ENCODE measurements at places on chromosomes 13 and 19.

DNA sequence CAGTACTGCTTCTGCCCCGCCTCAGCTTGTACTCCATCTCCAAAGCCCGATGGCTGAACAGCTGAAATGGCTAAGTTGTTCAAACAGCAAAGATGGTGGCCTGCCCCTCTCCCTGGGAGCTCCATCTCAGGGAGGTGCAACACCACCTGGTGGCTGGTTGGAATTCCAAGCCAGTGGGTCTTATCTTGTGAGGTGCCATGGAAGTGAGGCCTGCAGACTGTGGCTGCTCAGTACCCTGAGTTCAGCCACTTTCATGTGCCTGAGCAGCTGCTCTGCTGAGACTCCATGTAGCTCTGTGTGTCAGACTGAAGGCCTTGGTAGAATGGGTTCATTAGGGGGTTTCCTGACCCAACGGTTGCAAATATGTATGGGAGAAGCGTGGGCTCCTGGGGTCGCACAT lies 67.3 kb upstream of the SPRY2 start:
- DNase-seq: no peak

DNA sequence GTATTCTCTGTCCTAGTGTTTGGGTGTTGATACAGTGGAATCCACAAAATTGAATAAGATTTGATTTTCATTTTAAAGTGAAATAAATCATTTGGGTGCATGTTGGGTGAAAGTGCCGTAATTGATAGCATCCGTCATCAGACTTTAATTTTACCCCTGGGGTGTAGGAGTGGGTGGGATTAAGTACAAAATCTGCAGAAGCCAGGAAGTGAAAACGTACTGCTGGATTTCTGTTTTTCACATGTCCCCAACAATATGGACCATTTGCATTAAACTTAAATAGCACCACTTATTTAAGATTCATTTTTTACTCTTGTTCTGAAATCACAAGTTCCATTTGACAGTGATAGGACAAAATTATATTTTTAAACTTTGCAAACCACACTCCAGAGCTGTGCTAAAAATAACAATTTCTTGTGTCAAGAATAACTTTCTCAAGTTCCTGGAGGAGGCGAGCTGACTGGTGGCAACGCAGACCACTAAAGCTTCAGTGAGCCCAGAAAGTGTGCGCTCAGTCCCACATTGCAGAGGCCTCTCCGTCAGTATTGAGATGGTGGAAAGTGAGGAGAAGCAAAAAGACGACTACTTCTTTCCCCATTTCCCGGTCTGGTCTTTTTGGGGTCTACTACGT lies 71.3 kb downstream of the ARHGEF7 start:
- DNase-seq: no peak

DNA sequence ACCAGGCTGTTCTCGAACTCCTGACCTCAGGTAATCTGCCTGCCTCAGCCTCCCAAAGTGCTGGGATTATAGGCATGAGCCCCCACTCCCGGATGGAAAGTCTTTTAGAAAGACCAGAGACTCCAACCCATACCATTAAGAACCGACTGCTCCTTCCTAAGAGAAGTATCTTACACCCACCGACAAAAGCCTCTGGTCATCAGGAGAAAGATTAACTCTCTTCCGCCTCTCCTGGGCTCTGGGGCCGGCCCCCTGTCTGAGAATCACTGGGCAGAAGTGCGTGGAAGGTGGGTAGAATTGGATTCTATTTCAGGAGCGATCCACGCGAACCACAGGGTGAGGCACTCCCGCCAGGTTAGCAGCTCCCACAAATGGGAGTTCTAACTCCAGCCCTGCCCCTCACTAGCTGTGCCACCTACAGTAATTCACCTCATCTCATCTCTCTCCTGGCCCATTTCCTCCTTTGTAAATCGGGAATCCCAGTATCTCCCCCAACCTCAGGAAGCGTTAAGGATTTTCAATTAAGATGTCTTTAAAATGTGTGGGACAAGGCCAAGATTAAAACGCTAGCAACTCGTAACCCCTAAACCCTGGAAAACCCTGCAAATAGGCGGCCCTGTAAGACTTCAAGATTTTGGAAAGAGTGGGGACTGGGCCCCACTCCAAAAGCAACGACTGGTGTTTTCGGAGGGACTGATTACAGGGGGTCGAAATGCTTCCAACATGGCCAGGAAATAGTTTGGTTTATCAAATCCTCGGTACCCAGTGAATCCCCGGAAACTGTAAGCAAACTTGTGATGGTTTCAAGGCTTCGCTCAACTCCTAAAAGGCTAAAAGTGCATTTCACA lies 1.3 kb downstream of the HNRNPL start:
- DNase-seq: no peak

DNA sequence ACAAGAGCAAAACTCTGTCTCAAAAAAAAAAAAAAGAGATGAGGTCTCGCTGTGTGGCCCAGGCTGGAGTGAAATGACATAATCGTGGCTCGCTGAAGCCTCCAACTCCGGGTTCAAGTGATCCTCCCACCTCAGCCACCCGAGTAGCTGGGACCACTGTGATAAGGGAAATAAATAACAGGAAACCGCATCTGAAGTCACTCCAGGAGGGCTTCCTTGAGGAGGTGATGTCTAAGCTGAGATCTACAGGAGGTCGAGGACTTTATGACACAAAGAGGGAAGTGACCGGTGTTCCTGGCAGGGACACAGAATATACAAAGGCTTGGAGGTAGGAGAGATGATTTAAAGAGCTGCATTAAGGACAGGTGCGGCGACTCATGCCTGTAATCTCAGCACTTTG lies 8.9 kb upstream of the NR2F6 start:
- no peak for DNase-seq

- DNase-seq: no peak
Measured at GRCh38 chr13:91056746-91057145, 290.7 kb upstream of the MIR17HG start.

DNA sequence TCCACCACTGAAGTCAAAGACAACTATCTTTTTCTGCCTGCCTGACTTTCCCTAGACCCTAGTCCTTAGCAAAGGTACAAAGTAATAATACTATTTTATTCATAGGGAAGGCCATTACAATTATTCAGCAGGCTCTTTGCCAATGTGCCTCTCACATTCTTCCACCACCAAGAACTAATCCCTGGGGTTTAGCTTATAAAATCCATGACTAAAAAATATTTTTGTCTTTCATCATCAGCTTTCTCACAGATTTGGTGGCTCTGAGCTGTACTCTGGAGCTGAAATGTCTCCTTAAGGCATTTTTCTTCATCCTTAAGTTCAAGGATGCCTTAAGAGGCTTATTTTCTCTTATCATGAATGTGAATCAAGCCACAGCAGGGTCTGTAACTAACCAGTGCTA lies 96.1 kb downstream of the OXGR1 start:
- DNase-seq: no peak

DNA sequence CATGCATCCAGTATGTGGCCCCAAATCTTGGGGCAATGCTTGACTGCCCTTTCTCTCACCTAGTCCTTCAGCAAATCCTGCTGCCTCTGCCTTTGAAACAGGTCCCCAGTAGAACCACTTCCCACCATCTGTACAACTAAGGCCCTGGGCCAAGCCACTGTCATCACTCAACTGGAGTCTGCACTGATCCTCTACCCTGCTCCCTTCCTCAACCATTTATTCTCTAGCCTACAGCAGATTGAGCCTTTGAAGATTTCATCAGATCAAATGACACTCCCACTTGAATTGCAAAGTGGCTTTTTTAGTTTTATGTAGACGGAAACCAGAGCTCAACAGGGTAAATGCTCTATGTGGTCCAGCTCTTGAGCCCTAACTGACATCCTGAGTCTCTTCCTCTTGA lies 43.5 kb downstream of the ATP8A2 start:
- no peak for DNase-seq

GRCh38 chr13:113393226-113393562 lies 29.3 kb upstream of the GRTP1 start:
- peak; percentile 83 for DNase-seq

DNA sequence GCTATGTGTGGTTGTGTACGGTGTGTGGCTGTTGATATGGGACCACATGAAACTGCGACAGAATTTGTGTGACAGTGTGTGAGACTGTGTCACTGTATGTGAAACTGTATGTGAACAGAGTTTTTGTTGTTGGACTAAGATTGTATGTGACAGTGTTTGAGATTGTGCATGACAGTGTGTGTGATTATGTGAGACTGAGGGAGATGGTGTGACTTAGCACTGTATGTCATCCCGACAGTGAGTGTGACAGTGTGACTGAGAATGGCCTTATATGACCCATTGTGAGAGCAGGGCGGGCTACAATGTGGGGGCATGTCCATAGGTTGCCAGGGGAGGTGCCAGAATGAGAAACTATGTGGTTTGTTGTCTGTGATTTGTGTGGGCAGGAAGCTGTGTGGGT lies 930 bp downstream of the ZNF583 start:
- no peak for DNase-seq

DNA sequence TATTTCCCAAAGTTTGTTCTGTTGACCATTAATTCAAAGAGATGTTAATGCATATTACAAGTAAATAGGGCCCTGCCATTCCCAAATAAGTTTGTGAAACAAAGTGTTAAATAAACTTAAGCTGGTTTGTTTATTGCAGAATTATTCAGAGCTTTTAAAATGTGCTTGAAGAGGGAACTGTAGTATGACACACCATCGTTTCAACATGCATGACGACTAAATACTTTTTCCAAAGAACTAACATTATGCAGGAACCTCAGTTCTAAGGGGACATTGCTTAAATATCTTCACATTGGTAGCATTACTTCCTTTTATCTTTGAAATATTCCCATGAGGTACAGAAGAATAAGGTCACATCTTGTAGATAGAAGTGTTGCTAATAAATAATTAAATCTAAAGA lies 14.6 kb downstream of the LHFPL6 start:
- no peak for DNase-seq

- DNase-seq: no peak
Measured at GRCh38 chr19:3656073-3656746, 29.6 kb upstream of the CACTIN start.

- no peak for DNase-seq
Measured at GRCh38 chr13:66138172-66138811, 1091.8 kb downstream of the PCDH9 start.

- DNase-seq: peak; percentile 85
Measured at GRCh38 chr13:112928972-112929782, 39.8 kb upstream of the MCF2L start.

- no peak for DNase-seq
Measured at GRCh38 chr13:44104197-44104490, 224.4 kb downstream of the LACC1 start.

GRCh38 chr19:41000310-41000737 lies 9.2 kb downstream of the CYP2B6 start:
- no peak for DNase-seq

DNA sequence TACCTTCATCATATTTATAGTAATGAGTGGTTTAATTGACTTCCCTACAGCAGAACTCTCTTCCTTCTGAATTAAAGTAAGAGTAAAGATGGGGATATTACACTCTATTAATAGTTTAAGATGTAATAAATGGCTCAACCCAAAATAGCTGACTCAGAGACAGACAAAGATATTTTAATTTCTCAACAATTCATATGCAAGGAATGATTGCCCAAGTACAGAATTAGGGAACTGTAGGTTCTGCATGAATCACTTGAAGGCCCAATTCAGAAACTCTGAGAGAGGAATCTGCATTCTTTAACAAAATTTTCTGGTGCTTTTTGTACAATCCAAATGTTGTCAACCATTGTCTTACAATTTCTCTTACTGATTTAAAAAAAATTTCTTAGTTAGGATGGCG lies 42.9 kb upstream of the PCDH9 start:
- DNase-seq: no peak

DNA sequence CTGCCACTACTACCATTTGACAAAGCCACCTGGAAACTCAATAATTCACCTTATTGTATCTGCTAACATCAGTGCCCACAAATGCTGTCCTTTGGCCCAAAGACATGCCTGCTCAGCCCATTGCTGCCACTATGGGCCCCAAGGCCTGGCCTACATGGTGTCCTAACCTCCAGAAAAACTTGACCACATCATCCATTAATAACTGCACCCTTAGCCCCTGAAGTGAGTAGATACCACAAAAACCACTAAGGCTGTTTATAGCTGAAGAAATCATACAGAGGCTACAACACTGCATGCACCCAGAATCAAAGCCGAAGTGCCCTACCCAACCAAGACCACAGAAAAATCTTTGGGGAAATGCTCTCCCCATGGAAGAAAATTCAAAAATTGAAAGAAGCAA lies 932.8 kb upstream of the SLITRK6 start:
- DNase-seq: no peak

DNA sequence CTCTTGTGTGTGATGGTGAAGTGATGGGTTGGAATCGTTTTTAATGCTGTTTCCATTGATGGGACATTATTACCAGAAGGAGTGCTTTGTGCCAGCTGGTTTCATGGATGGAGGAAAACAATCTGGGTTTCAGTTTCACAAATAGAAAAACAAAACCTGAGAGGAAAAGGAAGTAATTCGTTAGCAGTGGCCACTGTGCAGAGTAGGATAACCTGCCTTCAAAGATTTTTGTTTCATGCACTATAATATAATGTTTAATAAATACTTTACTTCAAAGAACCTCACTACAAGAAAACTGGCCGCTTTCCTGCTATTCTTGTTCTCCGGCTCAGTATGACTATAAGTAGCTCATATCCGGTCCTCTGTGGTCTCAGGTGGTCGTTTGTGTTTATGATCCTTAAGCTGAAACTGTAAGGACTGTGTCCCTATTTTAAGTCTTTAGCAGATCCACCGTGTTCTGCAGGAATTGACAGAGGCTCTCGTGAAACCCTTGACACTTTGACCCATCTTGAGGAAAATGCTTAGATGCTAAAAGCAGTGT lies 104.7 kb downstream of the GGACT start:
- DNase-seq: no peak

DNA sequence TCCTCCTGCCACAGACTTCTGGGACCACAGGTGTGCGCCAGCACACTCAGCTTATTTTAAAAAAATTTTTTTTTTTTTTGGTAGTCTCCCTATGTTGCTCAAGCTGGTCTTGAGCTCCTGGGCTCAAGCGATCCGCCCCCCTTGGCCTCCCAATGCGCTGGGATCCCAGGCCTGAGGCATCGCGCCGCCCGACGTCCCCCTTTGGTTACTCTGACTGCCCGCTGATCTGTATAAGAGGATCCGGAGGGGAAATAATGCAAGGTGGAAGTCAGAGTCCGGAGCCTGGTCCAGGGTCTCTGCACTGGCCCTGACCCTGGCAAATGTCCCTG lies 486 bp upstream of the ZNF805 start:
- no peak for DNase-seq

- DNase-seq: no peak
Measured at GRCh38 chr13:50873991-50874390, 30.5 kb upstream of the DLEU7 start.

All from lower leg skin (tissue), 4 donors.